ENCODE measurements at places on chromosomes 3 and 15. TPM values are rescaled to one million over a fixed set of nuclear protein-coding genes. Genes with fewer than 3 reads are reported as not detected.
A peak's percentile ranks its signal among the peaks of the same experiment; 100 is the strongest.

DNA sequence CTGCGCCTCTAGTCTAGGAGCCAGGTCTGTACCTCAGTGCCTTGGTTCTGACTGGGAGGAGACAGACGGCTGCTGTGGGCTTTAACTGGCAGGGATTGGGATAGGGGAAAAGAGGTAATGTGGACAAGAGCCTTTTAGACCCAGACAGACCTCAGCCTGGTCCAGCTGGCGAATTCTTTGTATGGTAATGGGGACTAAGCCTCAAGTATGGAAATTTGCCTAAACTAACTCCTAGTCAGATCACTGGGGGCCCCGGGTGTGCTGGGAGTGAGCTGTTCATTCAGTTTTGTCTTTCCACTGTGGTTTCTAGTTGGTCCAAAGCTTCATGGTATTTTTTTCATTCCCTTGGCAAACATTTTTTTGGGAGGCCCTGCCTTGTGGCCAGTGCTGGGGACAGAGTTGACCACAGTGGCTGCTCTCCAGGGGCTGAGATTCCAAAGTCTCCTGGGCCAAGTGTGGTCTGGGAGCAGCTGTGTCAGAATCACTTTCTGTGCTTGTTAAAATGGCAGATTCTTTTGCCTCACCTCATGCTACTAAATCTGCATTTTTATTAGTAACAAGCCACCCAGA is 261.4 kb upstream of the C2CD4B start:
- H3K27ac ChIP-seq, result no peak overlapping the region
- H3K4me1 ChIP-seq, result peaks cover 3% of the 10 kb centered on the region
- DNase-seq, result no peak
- no peak overlapping the region for H3K4me3 ChIP-seq
- no peaks in the 10 kb centered on the region for H3K27me3 ChIP-seq

CPN2 gene
- total RNA-seq, result not detected

GOLGA6A gene
- not detected for total RNA-seq

GRCh38 chr3:108293858-108294257 is 2.5 kb upstream of the HHLA2 start:
- peaks cover 11% of the 10 kb centered on the region for H3K4me1 ChIP-seq
- H3K27me3 ChIP-seq, result no peaks in the 10 kb centered on the region
- no peaks in the 10 kb centered on the region for H3K36me3 ChIP-seq

- H3K4me1 ChIP-seq, result peaks cover 78% of the 10 kb centered on the region
- no peaks in the 10 kb centered on the region for H3K27me3 ChIP-seq
- H3K4me3 ChIP-seq, result no peak overlapping the region
- H3K36me3 ChIP-seq, result peaks cover 61% of the 10 kb centered on the region
Observed at GRCh38 chr3:30680789-30681648, 74.6 kb downstream of the TGFBR2 start.

PDZRN3 gene
- 16.0 TPM for total RNA-seq

DNA sequence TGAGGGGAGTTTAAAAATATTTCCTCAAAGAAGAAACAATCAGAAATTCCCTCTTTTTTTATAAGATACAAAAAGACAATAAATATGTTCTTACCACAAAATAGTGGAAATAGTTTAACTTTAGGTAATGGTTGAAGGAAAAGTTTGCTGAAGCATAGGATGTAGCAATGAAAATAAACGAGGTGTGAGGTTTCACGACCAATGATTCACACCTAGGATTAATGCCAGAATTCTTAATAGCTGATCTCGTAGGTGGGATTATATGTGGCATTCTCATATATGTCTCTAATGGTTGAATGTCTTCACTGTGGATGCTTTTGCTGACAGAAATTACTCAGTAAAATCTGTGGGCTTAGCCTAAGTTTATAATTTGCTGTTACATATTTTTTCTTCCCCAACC is 467.7 kb downstream of the FGF12 start:
- no peak for DNase-seq
- no peaks in the 10 kb centered on the region for H3K36me3 ChIP-seq
- no peaks in the 10 kb centered on the region for H3K4me1 ChIP-seq
- no peak overlapping the region for H3K4me3 ChIP-seq
- H3K27me3 ChIP-seq, result no peaks in the 10 kb centered on the region
- H3K27ac ChIP-seq, result no peak overlapping the region

- H3K4me1 ChIP-seq, result peaks cover 22% of the 10 kb centered on the region
- H3K36me3 ChIP-seq, result no peaks in the 10 kb centered on the region
- peak overlapping the region; percentile 59 for H3K4me3 ChIP-seq
- H3K27ac ChIP-seq, result peak overlapping the region; percentile 75
- peaks cover 10% of the 10 kb centered on the region for H3K27me3 ChIP-seq
- peak; percentile 82 for DNase-seq
Observed at GRCh38 chr15:98548139-98548971, 100.0 kb upstream of the IGF1R start.

GRCh38 chr3:29144807-29145206 is 136.1 kb upstream of the RBMS3 start:
- no peak for DNase-seq
- no peak overlapping the region for H3K4me3 ChIP-seq
- no peaks in the 10 kb centered on the region for H3K27me3 ChIP-seq
- H3K36me3 ChIP-seq, result no peaks in the 10 kb centered on the region

ABHD10 gene
- total RNA-seq, result 29.3 TPM

GRCh38 chr3:107574650-107575049 is 51.9 kb downstream of the BBX start:
- H3K36me3 ChIP-seq, result no peaks in the 10 kb centered on the region
- H3K27me3 ChIP-seq, result no peaks in the 10 kb centered on the region
- H3K27ac ChIP-seq, result no peak overlapping the region
- DNase-seq, result no peak

GRCh38 chr3:24264748-24265158 is 229.9 kb downstream of the THRB start:
- no peak for DNase-seq
- H3K27me3 ChIP-seq, result no peaks in the 10 kb centered on the region
- no peaks in the 10 kb centered on the region for H3K4me1 ChIP-seq
- no peak overlapping the region for H3K27ac ChIP-seq
- H3K36me3 ChIP-seq, result no peaks in the 10 kb centered on the region

- H3K27ac ChIP-seq, result peak overlapping the region; percentile 56
- peaks cover 35% of the 10 kb centered on the region for H3K4me1 ChIP-seq
- H3K36me3 ChIP-seq, result no peaks in the 10 kb centered on the region
- no peaks in the 10 kb centered on the region for H3K27me3 ChIP-seq
- no peak for DNase-seq
Observed at GRCh38 chr3:42079701-42080452, 11.3 kb upstream of the TRAK1 start.

DNA sequence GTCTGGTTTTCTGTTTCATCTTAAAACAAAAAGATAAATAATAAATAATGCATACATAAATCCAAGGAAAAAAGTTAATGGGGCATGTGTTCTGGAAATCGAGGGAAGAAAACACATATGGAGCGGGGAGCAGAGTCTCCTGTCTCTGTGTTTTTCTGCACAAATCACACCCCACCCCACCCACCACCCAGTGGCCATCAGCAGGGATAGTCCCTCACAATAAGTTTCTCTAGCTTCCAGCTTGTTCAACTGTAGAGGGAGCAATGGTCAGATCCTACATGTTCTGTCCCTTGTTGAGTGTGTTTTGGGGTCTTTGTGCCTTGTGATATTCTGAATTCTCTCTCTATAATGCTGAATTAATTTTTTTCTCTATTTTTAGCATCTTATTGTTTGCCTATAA is 26.8 kb upstream of the CHRNA7 start:
- no peak overlapping the region for H3K27ac ChIP-seq
- no peaks in the 10 kb centered on the region for H3K4me1 ChIP-seq
- H3K27me3 ChIP-seq, result no peaks in the 10 kb centered on the region
- no peak overlapping the region for H3K4me3 ChIP-seq
- no peaks in the 10 kb centered on the region for H3K36me3 ChIP-seq

- H3K4me3 ChIP-seq, result no peak overlapping the region
- no peaks in the 10 kb centered on the region for H3K36me3 ChIP-seq
- H3K4me1 ChIP-seq, result no peaks in the 10 kb centered on the region
- no peak for DNase-seq
- H3K27me3 ChIP-seq, result no peaks in the 10 kb centered on the region
Observed at GRCh38 chr3:184443364-184443763, 63.5 kb downstream of the CHRD start.

- no peaks in the 10 kb centered on the region for H3K4me1 ChIP-seq
- no peak overlapping the region for H3K27ac ChIP-seq
Observed at GRCh38 chr3:137249311-137249940, 291.6 kb downstream of the IL20RB start.

- H3K27ac ChIP-seq, result no peak overlapping the region
- H3K27me3 ChIP-seq, result no peaks in the 10 kb centered on the region
- no peak overlapping the region for H3K4me3 ChIP-seq
- DNase-seq, result no peak
Observed at GRCh38 chr15:29685156-29686078, 136.9 kb downstream of the TJP1 start.

ZBED2 gene
- 8.2 TPM for total RNA-seq

DNA sequence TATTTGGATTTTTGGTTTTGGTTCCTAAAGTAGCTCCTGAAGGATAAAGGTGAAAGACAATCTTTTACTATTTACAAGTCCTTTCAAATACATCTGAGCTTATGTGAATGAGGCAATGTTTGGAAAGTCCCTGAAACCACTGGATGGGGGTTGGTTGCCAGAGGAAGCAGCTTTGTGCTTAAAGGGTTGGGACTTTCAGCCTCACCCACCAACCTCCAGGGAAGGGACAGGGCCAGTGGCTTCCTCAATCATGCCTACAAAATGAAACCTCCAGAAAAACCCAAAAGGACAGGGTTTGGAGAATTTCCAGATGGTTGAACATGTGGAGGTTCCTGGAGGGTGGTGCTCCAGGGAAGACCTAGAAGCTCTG is 20.9 kb upstream of the ABHD17C start:
- DNase-seq, result no peak
- H3K4me3 ChIP-seq, result no peak overlapping the region
- H3K4me1 ChIP-seq, result peaks cover 1% of the 10 kb centered on the region
- no peaks in the 10 kb centered on the region for H3K36me3 ChIP-seq
- no peaks in the 10 kb centered on the region for H3K27me3 ChIP-seq
- H3K27ac ChIP-seq, result no peak overlapping the region

DNA sequence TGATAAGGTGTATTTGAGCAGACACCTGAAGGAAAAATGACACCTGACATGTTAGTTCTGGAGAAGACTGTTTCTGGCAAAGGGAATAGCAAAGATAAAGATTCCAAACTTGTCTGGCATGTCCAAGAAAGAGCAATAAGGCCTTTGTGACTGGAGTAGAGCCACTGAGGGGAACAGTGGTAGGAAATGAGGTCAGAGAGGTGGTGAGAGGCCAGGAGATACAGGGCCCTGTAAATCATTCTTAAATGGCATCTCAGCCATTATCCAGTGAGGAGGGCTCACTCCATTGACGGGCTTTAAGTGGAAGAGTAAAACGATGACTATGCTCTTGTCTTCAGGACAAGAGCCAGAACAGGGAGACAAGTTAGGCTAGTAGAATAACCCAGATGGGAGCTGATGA is 4.5 kb downstream of the SLC49A4 start:
- no peaks in the 10 kb centered on the region for H3K36me3 ChIP-seq
- H3K4me3 ChIP-seq, result no peak overlapping the region
- H3K27me3 ChIP-seq, result no peaks in the 10 kb centered on the region
- no peak overlapping the region for H3K27ac ChIP-seq

LRTM1 gene
- total RNA-seq, result not detected

CADPS gene
- 2.7 TPM for total RNA-seq

GRCh38 chr3:24450160-24450907 is 44.3 kb downstream of the THRB start:
- no peak for DNase-seq
- no peaks in the 10 kb centered on the region for H3K4me1 ChIP-seq
- H3K27ac ChIP-seq, result no peak overlapping the region
- no peak overlapping the region for H3K4me3 ChIP-seq

DNA sequence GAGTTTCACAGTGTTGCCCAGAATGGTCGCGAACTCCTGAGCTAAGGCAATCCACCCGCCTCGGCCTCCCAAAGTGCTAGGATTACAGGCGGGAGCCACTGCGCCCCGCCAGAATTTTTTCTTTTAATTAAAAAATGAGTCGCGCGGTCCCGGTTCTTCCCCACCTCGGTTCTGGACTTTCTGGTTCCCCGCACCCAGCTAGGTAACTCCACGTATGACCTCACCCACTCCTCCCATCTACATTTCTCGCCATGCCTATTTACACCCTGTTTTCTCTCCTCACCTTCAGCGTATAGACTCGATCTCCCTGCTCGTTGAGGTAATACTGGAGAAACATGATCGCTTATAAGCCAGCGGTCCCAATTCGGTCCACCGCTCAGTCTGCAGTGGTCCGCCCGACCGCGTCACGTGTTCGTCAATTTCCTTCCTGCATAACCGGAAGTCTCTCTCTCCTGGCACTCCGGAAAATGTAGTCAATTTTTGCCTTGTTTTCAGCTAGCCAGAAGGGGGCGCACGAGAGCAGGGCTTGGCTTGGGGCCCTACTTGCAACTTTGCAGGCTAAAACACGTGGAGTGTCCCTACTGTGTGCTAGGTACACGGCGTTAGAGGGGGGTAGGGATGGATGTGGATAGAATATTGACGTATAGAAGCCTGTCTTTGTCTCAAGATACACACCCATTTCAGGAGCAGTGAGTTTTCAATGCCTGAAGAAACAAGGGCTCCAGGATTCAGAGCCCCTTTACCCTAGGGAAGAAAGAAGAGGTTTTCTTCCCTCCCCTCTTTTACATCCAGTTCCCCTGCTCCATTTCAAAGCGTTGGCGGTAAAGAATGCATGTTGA is at the start of the genes NOP10 and NUTM1:
Gene NOP10 (minus strand): TSS at position 400 of the 839 bp plus-strand sequence. CDS start 63 bp downstream, at position 337.
Gene NUTM1 (plus strand): TSS at position 579 of the 839 bp plus-strand sequence. CDS start 382 bp downstream, outside the sequence.
- H3K36me3 ChIP-seq, result peaks cover 29% of the 10 kb centered on the region
- peak; percentile 93 for DNase-seq
- H3K4me3 ChIP-seq, result peak within 1 kb of the TSS; percentile 89
- peaks cover 32% of the 10 kb centered on the region for H3K4me1 ChIP-seq

DNA sequence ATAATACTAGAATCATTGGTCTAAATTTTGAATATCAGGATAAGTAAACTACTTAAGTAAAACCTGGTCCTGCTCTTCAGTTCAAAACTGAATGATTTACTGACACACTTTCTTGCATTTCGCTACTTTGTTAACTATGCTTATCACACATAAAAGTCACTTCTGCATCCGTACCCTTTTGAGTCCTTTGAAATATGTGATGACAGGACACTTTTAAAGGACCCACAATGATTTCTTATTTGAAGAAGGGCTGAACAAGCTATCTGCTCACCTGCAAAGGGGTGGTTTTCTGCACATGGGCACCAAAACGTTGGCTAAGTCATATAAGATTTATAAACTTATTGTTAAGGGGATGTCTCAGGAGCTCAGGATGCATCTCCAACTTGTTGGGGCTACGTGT is 15.0 kb downstream of the GATM start:
- no peaks in the 10 kb centered on the region for H3K27me3 ChIP-seq
- DNase-seq, result no peak
- H3K4me1 ChIP-seq, result no peaks in the 10 kb centered on the region
- H3K27ac ChIP-seq, result no peak overlapping the region
- peaks cover 15% of the 10 kb centered on the region for H3K36me3 ChIP-seq
- H3K4me3 ChIP-seq, result no peak overlapping the region

DNA sequence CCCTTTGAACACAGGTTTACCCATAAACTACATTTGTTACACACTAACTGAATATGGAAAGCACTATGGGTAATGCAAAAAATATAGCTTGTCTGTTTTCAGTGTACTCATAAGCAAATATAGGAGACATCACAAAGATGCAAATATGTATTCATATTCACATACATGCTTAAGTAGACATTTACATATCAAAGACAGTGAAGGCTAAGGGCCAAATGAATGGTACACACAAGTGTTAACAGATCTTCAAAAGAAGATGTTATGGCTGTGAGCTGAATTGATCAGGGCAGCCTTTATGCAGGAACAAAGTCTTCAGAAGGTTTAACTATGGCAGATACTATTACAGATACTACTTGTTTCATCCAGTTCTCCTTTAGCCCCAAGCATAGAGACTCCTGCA is 384.1 kb downstream of the FHIT start:
- H3K4me3 ChIP-seq, result no peak overlapping the region
- H3K27ac ChIP-seq, result no peak overlapping the region
- no peaks in the 10 kb centered on the region for H3K36me3 ChIP-seq
- no peak for DNase-seq
- no peaks in the 10 kb centered on the region for H3K4me1 ChIP-seq

GRCh38 chr3:182220013-182220412 is 508.3 kb downstream of the SOX2 start:
- no peak overlapping the region for H3K4me3 ChIP-seq
- no peak for DNase-seq
- H3K27me3 ChIP-seq, result no peaks in the 10 kb centered on the region
- no peaks in the 10 kb centered on the region for H3K36me3 ChIP-seq
- no peaks in the 10 kb centered on the region for H3K4me1 ChIP-seq
